ENCODE measurements at places on chromosomes 7 and 10.

GRCh38 chr10:98262571-98262970, 5.4 kb downstream of the LOXL4 start:
- DNase-seq: peak; percentile 5

GRCh38 chr10:20004087-20004523, 187.9 kb downstream of the PLXDC2 start:
- DNase-seq: peak; percentile 3

GRCh38 chr10:100364735-100365391, 17.8 kb downstream of the SCD start:
- DNase-seq: no peak

DNA sequence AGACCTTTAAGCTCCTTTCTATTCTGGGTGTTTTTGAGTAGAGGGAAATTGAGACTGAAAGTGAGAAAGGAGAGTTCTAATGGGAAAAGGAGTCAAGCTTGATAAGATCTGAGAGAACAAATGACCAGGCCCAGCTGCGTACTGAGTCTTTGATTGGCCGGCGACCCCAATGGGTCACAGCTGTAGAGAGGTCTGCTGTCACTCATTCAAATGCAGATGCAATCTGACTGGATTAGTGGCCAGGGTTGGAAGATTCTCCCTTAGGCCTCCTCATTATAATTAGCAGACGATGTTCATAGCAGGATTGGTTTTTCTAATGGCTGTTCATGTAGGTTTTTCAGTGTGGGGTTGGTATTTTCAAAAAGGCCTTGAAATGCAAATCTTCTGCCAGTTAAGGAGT, 127.2 kb upstream of the SLC25A13 start:
- DNase-seq: no peak

DNA sequence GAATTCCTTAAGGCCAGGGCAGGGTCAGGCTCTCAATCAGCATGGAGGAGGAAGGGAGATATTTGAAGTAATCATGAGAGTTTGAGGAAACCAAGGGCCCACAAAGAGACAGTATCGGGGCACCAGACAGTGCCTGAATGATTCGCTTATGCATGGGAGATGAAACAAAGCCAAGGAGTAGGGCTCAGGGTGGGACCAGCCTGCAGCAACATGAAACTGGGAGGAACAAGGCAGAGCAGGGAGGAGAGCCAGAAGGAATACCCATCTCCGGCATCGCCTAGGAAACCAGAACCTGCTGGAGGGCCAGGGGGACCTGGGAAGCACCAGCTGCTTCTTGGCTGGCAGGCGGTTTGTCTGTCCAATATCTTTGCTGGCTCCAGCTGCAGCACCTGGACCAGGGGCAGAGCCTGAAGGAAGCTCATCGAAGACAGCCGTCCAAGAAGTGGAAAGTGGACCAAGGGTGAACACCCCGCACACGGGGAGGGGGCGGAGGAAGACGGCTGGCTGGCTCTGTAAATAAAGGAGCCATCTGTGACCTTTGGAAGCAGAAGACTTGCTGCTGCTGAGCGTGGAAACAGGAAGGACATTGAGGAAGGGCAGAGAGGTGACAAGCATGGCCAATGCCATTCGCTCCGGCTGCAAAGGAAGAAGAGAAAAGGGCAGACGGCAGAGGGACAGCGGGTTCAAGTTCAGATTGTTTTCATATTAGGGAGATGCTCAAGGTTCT, 34.4 kb upstream of the ECHDC3 start:
- no peak for DNase-seq

- DNase-seq: no peak
These were observed 215.1 kb downstream of the STK31 start for GRCh38 chr7:23925088-23925487.

GRCh38 chr10:94069884-94070283, 76.2 kb downstream of the PLCE1 start:
- no peak for DNase-seq

DNA sequence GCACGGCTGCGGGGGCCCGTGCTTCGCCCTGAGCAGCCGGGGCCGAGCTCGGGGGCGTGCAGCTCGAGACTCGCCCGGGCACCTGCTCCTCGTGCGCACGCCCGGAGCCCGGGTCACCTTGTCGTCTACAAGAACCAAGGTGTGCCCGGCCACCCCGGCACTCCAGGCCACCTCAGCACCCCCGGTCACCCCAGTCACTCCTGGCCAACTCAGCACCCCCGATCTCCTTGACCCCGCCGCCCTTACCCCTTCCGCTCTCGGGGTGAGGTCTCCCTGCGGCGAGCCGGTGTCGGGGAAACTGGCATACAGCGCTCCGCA, 268 bp upstream of the IGFBP3 start:
- DNase-seq: no peak

- DNase-seq: no peak
These were observed 31.2 kb downstream of the GSTO2 start for GRCh38 chr10:104300002-104300735.

- no peak for DNase-seq
These were observed 68.0 kb upstream of the PRR15 start for GRCh38 chr7:29495653-29496052.

DNA sequence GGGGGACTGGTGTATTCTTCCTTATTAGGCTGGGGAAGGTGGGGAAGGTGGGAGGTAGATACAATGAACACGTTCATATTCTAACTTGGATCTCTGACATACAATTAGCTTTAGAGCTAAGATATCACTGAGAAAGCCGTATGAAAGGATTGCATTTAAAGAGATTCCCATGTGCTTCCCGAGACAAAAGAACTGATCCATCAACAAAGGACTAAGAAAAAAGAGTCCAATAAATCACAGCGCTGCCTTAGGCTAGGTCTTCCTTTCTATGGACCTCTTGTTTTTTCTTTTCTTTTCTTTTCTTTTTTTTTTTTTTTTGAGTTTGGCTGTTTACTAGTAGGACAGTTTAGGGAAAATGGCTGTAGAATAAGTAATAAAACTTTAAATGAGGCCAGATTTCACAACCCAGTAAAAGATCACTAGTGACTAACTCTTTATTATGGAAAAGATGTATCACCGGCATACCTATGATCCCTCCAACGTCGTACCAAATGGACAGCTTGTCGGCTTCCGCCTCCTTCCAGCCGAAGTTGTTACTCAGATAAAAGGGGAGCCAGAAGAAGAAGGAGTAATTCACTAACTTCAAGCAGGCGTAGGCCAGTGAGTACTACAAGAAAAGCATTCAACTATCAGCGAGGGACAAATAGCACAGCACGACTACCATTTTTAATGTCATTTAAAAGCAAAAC, 50.0 kb downstream of the SLC37A3 start:
- no peak for DNase-seq

DNA sequence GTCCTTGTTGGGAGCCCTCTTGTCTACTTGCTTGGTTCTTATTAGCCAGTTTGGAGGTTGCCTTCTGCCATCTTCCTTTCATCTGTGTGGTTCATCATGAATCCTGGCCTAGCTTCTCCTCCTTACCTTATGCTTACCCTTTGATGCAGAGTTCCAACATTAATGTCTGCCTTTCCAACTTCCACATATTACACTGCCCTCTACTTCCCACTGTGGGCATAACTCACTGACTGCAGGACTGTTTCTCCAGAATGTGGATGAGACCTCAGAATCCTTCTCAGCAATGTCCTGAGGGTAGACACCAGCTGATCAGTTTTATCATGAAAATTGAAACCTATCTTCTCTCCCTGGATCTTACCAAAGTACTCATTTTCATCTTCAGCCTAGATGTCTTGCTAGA, 491.0 kb downstream of the LRMDA start:
- no peak for DNase-seq
